CD4-positive, alpha-beta T cell treated with Interleukin-4 for 4 hours (primary cell): ENCODE measurements at places on chromosomes 16 and 17.
A peak's percentile ranks its signal among the peaks of the same experiment; 100 is the strongest.

- peak; percentile 60 for DNase-seq
Observed at GRCh38 chr17:63445954-63446752, at the start of gene CYB561. TSS of gene CYB561 (minus strand) at chr17:63446306. CDS start at chr17:63437547, 8,759 bp downstream.

DNA sequence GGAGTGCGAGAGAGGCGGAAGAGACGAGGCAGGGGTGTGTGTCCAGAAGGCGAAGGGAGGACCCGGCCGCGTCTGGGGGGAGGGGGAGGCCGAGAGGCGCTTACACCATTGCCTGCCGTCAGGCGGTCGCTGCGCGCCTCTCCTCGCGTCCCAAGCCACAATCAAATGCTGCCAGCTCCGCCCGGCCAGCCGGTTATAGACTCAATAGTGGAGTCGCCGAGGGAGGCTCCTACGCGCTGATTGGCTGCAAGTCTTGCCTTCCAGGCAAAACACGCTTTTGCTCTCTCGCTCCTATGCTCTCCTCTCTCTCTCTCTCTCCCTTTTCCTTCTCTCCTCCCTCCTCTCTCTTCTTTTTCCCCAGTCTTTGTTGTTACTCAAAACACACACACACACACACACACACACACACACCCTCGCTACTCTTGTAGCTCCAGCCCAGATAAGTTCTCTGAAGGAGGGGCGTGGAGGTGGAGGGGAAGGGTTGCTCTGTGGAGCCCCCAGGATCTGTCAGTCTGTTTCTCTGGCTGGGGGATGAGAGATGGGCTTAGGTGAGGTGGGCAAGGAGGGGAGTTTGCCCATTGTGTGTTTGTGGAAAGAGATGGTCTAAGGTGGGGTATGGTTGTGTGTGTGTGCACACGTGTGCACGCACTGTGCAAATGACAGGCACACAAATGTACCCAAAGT is at the start of gene DLX3:
Gene DLX3, minus strand, starts transcription at position 170 of the 684 bp plus-strand sequence. CDS start 226 bp downstream, outside the sequence.
- no peak for DNase-seq

GRCh38 chr17:7916808-7917207 is 719 bp upstream of the RNF227 start:
- no peak for DNase-seq

GRCh38 chr17:63132459-63132911 is 166.4 kb downstream of the TANC2 start:
- DNase-seq: no peak

- no peak for DNase-seq
Observed at GRCh38 chr17:72390675-72391508, 270.1 kb downstream of the SOX9 start.

DNA sequence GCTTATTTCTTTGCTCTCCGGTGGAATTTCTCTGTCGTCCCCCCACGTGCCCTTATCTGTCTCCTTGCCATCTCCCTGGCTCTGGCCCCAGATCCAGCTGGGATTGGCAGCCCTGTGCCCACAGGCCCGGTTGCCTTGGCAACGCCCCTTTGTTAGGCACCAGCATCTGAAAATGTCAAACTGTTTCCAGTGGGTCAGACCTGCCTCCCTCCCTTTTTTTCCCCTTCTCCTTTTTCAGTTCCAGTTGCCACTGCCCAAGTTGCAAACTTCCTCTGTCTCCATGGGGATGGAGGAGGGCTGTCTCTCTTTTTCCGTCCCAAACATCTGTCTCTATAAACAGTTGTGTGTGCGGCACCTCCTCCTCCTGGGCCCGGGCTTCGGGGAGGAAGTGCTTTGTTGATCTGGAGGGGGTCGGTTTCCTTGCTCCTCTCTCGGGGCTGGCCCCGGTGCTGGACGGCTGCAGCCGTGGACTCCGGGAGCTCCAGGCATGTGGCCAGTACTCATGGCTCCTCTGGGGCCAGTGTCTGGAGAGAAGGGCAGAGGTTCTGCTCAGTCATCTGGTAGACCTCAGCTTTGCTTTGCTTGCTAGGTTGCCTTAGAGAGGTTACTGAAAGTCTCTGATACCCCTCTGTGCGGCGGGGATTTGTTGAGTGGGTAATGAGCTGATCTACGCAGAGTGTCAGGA is 35.3 kb downstream of the SOCS3 start:
- DNase-seq: peak; percentile 29

DNA sequence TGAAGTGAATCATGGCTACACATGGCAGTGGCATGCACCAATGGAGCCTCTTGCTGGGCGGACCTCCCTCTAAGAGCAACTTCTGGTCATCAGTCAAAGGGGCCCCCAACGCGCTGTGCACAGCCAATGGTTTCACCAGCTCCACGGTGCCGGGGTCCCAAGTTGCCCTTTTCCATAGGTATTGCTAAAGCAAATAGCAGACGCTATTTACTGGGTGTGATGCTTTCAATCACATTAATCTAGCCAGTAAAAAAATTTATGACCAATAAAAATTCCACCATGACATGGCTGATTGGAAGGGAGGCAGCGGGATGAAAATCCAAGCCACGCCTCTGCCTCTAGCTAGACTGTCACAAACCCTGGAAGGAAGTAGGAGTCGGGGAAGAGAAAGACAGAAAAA is 680.3 kb upstream of the SOX9 start:
- no peak for DNase-seq

DNA sequence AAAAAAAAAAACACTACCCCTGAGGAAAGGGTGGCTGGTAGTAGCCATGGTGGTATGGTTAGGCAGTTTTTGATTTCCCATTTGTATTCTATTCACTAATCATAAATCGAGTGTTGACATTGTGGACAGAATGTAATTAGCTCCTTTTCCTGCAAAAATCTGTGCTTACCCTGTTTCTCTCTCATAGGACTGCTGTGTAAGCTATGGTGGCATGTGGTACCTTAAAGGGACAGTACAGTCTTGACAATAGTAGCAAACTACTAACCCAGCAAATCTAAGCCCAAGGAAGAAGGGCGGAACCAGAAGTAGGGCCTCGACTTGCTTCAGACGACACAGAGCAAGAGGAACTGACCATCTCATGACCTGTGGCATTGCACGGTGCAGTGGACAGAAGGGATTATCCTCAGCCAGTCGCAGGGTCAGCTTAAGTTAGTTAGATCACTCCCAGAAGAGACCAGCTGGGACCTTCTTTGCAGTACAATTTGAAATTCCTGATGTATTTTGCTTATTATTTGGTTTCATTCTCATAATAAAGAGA is 36.3 kb downstream of the POLR3E start:
- DNase-seq: no peak

- no peak for DNase-seq
Observed at GRCh38 chr17:40068129-40068581, 5.4 kb downstream of the THRA start.

- DNase-seq: no peak
Observed at GRCh38 chr16:63982741-63983140, 1139.1 kb downstream of the CDH11 start.

- DNase-seq: no peak
Observed at GRCh38 chr17:69900829-69901228, 174.2 kb upstream of the KCNJ16 start.

GRCh38 chr16:73151225-73151624 is 103.3 kb upstream of the ZFHX3 start:
- no peak for DNase-seq

- DNase-seq: no peak
Observed at GRCh38 chr17:70060415-70060814, 14.6 kb upstream of the KCNJ16 start.

GRCh38 chr17:34858591-34859565 is 102.4 kb downstream of the CCT6B start:
- DNase-seq: no peak

- DNase-seq: no peak
Observed at GRCh38 chr17:47077576-47077975, 98.5 kb upstream of the RPRML start.

- DNase-seq: no peak
Observed at GRCh38 chr16:5634666-5635180, 537.1 kb upstream of the EEF2KMT start.

GRCh38 chr16:67555795-67556212 is 6.5 kb upstream of the CTCF start:
- peak; percentile 86 for DNase-seq

DNA sequence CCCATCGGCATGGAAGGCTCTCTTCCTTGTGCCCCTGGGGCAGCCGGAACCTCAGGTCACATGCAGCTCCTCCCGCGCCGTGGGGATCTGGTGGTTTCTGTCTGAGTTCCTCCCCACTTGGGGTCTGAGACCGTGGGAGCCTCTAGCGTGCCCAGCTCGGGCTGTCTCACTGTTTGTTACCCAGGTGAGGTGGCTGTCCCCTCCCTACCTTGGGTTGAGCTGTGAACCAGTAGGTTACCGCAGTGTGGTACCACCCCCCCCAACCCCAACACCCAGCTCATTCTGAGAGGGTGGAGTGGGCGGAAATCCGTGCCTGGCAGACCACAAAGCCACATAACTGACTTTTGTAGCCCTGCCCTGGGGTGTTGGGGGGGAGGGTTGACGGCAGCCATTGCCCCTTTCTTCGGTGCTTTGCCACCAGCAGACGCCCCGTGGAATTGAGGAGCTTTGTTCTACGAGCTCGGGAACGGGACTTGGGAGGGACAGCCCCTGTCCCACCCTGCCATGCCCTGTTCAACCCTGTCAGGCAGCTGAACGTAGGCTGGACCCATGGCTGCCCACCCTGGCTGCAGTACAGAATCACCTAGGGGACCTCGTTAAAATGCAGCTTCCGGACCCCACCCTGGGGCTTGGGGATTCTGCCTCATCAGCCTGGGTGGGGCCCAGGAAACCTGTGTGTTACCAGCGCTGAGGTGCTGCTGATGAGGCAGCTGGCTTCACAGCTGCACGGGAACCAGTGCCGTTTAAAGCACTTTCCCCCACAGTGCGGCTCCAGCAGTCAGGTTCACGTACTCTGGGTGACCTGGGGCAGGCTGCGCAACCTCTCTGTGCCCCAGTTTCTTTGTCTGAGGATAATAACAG is 18.5 kb downstream of the RAP1GAP2 start:
- DNase-seq: peak; percentile 97

DNA sequence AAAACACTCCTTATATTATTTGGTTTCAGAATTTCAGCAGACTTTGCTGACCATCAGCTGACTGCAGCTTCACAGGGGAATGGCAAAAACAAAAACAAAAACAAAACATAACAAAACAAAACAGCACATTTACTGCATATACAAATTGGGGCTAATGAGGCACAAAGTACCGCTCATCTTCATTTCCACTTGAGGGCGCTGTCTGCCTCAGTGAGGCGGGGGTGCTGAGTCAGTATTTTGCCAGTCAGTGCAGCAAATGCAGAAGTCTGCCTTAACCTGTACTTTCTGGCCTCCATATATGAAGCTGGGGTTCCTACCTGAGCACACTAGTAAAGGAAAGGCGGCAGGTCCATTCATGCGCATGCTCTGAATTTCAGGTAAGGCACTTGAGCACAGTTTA is 13.5 kb upstream of the DYNLRB2 start:
- peak; percentile 44 for DNase-seq

DNA sequence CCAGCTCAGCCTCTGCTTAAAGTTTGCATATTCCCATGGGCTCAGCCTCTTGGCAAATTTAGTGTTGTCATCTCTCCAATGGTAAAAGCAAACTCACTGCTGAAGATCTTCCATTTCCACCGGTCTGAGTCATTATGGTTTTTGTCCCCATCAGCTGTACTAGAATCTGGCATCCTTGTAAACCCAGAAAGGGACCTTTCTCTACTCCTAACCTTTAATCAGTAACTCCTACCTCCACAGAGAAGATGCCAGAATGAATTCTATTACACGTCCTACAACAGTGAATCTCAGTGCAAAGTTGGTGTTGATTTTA is 45.8 kb downstream of the ZNF652 start:
- no peak for DNase-seq

DNA sequence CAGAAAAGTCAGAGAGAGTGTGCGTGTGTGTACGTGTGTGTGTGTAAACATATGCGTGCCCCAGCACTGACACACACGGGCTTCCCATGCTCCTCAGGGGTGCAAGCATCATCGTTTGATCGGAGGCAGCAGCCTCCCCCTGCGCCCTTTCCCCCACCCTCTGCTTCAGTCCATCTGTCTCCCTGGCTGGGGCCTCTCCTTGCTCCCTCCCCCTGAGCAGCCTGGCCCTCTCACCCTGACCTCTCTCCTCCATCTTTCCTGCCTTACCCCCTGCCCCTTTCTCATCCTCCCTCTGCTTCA is 4.4 kb downstream of the STX1B start:
- DNase-seq: no peak

- peak; percentile 73 for DNase-seq
Observed at GRCh38 chr16:180681-181564, 664 bp downstream of the HBQ1 start.

DNA sequence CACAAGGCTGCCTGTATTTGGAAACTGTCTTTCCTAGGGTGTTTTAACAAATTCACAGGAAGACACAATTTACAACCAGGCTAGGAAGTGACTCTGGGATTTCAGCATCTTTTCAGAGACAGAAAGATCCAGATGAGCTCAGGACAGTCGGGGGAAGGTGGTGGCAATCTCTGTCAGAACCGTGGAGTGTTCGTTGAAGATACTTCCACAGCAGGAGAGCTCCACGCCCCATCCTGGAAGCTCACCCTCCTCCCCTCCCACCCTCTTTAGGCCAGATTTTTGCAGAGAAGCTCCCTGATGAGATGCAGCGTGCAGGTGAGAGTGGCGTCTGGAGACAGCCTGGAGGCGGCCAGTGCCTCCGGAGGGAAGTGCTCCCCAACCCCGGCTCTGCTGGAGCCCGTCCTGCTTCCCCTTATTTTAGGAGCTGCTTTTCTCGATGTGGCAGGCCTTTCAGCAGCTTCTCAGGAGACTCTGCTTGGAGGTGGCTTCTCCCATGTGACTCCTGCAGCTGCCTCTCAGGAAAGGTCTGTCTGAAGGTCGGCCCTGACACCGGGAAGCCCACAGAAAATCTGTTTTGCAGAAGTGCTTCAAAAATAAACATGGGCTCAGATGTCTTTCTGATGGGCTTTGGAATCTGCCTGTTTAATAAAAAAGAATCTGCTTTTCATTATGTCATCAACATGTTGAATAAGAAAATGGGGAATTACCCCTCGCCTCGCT is 186.4 kb upstream of the CHMP6 start:
- no peak for DNase-seq

- DNase-seq: no peak
Observed at GRCh38 chr17:47846716-47847340, 4.1 kb downstream of the SP6 start.

- DNase-seq: no peak
Observed at GRCh38 chr16:21990381-21990944, 10.5 kb downstream of the PDZD9 start.

DNA sequence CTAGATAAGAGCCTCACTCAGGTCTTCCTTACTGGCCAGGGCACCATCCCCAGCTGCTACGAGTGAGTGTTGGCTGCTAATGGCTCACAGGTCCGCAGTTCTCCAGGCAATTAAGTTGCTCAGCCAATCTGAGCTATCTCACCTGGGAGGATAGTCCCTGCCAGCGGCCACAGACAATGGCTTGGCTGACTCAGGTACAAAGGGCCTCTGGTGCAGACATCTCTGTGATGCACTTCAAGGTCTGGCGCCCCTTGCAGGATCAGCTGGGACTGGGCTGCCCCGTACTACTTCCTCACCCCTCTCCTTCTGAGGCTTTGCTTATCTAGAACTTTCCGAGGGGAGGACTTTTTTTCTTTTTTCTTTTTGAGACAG is 49.2 kb upstream of the EMP2 start:
- no peak for DNase-seq
